NCI-H1930 (cell line): ENCODE measurements at places on chromosomes 1 and 21.
A peak's percentile ranks its signal among the peaks of the same experiment; 100 is the strongest.

- DNase-seq, result no peak
Observed at GRCh38 chr1:36350659-36351226, 27.3 kb upstream of the EVA1B start.

- DNase-seq, result no peak
Observed at GRCh38 chr1:234123867-234124266, 219.4 kb downstream of the SLC35F3 start.

DNA sequence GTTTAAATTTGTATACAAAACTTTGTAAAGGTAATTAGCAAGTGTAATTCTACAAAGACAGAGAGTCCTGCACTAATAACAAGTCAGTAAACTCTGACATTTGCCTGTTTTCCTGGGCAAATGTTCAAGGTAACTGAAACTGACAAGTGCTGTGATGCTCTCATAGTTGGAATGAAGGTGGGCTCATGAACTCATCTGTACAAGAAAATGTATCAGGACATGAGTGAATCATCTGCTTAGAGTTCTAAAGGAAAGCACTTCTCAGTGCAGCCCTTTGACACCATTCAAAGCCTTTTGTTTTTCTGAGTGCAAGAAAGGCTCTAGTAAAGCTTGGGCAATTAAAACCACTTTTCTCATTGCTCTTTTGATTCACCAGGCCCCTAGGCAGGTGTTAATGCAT, 91.5 kb downstream of the UROD start:
- no peak for DNase-seq

DNA sequence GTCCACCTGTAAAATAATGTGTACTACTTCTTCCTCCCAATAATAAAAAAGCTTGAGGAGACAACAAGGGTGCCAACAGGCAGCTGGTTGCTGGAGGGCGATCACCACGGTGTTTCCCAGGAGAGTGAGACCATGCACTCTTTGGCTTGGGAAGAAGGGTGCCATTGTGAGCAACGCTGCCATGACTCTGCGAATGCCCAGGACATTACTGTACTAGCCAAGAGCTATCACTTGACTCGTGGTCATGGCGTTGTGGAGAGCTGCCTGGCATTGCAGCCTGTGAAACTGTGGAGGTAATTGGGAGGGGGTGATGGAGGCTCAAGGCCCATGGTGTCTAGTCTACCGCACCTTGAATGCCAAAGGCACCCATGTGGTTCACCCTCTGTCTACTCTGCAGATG, 14.6 kb upstream of the PRMT2 start:
- no peak for DNase-seq

- DNase-seq, result no peak
Observed at GRCh38 chr1:32250893-32251716, at the start of gene LCK. LCK (plus strand) TSS chr1:32251265; CDS start chr1:32274330, 23,065 bp downstream.

DNA sequence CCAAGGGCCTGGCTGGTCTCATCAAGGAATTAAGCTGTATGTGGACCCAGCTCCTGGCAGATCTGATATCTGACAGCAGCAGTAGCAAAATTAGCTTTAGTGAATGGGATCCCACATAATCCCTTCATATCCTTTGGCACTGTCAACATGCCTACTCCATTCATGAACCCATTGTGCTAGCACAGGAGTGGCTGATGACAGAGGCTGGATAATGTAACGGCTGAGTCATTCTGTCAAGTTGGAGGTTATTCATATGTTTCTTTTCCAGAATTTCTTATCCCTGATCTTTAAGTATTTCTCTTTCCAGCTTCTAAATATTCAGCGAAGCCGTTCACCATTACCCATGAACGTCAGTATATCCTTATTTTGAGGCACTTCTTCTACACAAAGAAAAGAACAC, 84.3 kb downstream of the EXTL2 start:
- DNase-seq, result no peak

DNA sequence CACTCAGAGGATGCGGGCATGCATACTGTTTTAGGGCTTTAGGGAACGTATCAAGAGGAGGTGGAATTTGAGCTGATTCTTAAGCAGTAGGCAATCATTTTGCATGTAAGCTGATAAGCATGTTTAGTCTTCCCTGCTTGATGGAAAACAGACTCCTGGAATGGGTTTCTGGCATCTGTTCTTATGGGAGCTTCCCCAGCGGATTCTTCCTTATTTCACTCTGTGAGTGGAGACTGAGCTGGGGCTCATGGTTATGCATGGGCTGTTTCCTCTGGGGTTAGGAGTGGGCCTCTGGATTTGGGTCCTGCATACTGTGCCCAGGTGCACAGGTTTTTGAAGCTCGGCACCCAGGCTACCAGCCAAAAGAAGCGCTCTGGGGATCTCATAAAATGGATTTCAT, 93.4 kb downstream of the DIRAS3 start:
- DNase-seq, result no peak

- no peak for DNase-seq
Observed at GRCh38 chr1:3598051-3598491, 13.2 kb downstream of the MEGF6 start.

DNA sequence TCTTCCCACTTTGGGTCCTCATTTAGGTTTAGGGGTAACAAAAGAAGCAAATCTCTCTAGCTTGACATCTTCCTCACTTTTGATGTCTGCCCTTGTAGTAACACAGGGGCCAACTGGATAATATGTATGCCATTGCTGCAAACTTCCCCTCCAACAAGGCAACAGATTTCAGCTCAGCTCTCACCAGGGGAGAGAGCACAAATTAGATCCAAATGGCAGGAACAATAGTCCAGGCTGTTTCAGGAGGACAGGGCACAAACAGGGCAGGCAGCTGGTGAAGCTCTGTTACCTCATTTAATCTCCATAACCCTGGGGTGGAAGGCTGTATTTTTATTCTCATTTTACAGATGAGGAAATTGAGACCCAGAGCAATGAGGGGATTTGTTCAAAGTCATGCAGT, 4.3 kb upstream of the PIK3R3 start:
- no peak for DNase-seq

DNA sequence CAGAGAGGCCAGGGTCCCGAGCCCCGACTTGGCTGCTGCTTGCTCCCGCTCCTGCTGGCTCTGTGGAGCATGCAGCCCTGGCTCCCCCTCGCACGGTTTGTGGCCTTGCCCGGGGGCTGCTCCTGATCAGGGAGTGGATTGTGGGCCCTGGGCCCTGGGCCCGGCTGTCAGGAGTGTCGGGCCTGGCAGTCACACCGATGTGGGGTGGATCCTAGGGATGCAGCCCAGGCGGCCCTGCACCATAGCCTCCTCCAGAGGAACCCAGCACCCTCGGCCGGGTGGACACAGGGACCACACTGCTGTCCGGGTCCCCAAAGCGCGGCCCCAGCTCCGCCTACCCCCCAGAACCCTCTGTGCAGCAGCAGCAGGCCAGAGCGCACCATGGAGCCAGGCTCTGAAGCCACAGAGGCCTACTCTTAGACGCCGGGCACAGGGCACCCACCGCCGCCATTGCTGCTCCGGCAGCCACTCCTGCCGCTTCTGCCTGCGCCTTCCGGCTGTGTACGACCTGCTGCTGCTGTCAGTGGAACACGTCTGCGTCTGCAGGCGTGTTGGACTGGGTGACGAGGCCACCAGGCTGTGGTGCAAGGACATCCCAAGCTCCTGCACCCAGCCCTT, 9.4 kb downstream of the SLX9 start:
- no peak for DNase-seq

DNA sequence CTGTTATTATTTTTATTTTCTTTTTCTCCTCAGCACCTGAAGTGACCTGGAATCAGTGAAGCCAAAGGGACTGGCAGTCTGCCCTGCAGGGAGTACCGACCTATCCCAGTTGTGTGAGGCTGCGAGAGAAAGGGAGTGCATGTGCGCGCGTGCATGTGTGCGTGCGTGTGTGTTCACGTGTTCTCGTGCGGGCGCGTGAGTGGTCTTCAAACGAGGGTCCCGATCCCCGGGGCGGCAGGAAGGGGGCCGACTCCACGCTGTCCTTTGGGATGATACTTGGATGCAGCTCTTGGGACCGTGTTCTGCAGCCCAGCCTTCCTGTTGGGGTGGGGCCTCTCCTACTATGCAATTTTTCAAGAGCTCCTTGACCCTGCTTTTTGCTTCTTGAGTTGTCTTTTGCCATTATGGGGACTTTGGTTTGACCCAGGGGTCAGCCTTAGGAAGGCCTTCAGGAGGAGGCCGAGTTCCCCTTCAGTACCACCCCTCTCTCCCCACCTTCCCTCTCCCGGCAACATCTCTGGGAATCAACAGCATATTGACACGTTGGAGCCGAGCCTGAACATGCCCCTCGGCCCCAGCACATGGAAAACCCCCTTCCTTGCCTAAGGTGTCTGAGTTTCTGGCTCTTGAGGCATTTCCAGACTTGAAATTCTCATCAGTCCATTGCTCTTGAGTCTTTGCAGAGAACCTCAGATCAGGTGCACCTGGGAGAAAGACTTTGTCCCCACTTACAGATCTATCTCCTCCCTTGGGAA, 123.3 kb downstream of the PRDM2 start:
- no peak for DNase-seq

GRCh38 chr1:31238986-31239613, 587 bp downstream of the NKAIN1 start:
- peak; percentile 29 for DNase-seq

DNA sequence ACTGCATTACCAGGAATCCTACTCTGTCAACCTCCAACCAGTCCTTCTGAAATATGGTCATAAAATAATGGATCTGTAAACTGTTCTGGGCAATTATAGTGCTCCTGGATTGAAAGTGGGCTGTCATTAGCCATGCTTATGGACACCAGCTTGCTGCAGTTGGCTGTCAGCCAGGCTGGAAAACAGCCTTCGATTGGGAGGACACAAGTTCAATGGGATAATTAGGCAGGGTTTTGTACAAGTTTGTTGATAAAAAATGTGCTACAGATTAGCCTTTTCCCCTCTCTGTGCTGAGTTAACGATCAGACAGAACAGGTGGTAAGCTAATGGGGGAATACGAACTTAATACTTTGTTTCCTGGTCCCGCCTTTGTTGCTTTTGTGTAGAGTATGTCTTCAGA, 413.9 kb downstream of the DUSP10 start:
- DNase-seq, result peak; percentile 79

GRCh38 chr1:226891846-226892523, 21.6 kb downstream of the PSEN2 start:
- no peak for DNase-seq

DNA sequence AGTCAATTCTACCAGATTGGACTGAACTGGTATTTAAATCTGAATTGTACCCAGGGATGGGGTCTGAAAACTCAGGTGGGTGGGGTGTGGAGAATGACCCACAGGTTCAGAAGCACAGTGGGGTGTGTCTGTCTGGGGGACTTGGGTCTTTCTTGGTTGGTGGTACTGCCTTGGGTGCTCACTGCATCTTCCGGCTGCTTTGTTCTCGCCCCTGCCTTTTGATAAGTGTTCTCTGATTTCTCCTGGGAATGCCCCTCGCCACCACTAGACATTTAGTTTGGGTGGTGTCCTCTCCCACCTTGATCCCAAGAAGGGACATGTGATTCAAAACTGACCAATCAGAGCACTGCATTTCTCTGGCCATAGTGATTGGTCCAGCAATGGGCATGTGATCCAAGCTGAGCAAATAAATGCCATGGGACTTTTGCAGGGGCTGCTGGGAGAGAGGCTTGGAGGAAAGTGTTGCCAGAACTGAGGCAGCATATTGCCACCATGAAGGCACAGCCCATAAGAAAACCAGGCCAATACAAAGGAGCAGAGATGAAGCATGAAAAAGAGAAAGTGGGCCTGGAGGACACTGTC, 270.5 kb downstream of the NPHP4 start:
- DNase-seq, result no peak

DNA sequence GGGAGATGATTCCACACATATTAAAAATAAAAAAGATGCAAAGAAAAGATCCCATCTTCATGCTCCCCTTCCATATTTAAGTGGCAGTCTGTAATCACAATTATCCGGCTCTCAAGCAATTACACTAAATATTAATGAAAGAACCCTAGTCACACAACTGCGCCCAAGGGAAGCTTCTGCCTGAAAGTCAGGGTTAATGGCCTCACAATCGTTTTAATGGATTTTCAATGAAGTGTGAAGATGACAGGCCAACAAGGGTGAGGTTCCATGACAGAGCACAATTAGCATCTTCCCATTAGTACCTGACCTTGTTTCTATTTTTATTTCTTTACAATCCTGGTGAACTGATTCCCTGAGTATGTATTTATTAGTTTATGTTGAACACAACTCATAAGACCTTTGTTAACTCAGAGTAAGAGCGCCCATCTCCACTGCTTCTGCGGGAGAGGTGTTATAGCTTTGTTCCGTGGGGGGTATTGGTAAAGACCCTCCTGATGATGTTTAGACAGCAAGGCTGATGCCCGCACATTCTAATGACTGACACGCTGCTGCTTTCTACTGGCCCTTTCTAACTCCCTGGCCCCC, 80.9 kb downstream of the IER5 start:
- DNase-seq, result no peak

GRCh38 chr21:17709266-17709611, 96.5 kb upstream of the BTG3 start:
- no peak for DNase-seq
